Activated naive CD8-positive, alpha-beta T cell treated with anti-CD3 and anti-CD28 coated beads, Interleukin-2, amount 10 ng/mL, durations not matched to agents 7 days and 5 days (primary cell): ENCODE measurements at places on chromosomes 5 and 9. TPM values are rescaled to one million over a fixed set of nuclear protein-coding genes. Genes with fewer than 3 reads are reported as not detected.

Gene LCP2
- total RNA-seq = 452 TPM

Gene GDA
- total RNA-seq = not detected

Gene UBQLN1
- 108 TPM for total RNA-seq

Gene GPR21
- 0.40 TPM for total RNA-seq

Gene ANKH
- total RNA-seq = 52.4 TPM

Gene SPACA9
- 4.1 TPM for total RNA-seq

Gene PTGES
- not detected for total RNA-seq

Gene FOXE1
- not detected for total RNA-seq

Gene FAM221B
- total RNA-seq = not detected

Gene CTSV
- total RNA-seq = 0.45 TPM

Gene AK8
- not detected for total RNA-seq

Gene DDX4
- 0.28 TPM for total RNA-seq

DNA sequence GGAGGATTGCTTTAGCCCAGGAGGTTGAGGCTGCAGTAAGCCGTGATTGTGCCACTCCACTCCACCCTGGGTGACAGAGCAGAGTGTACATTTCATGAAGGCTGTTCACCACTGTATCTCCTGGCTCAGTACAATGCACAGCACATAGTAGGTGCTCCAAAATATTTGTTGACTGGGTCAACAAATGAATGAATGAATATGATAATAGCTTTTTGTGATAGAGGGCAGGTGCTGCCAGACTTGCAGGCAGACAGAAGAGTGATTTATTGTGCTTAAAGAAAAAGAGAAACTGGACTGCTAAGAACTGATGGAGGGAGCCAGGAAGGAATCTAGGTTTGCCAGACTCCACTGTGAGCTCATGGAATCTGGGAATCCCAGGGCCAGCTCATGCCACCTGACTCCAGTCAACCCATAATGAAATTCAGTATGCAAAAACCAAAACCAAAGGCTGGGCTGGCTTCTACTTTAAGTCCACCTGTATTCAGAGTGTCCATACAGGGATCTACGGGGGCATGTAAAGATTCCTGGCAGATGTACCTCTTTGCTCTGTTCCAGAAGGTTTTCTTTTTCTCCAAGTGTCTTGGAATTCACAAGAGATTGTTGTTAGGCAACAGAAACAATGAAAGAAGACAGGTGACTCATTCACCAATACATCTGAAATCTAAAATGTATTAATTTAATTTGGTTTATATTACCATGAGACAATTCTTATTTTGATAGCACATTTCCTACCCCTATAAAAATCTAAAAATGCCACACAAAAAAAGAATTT, 15.5 kb upstream of the CTNNA1 start:
- H3K27me3 ChIP-seq = peaks cover 17% of the 10 kb centered on the region
- peaks cover 2% of the 10 kb centered on the region for H3K36me3 ChIP-seq
- no peak for DNase-seq
- no peak overlapping the region for H3K4me3 ChIP-seq
- no peak overlapping the region for H3K27ac ChIP-seq

- H3K27me3 ChIP-seq = peaks cover 5% of the 10 kb centered on the region
- no peak overlapping the region for H3K4me3 ChIP-seq
- H3K36me3 ChIP-seq = peaks cover 2% of the 10 kb centered on the region
- no peak for DNase-seq
- no peak overlapping the region for H3K27ac ChIP-seq
Observed at GRCh38 chr5:61202213-61202612, 39.9 kb upstream of the SMIM15 start.

DNA sequence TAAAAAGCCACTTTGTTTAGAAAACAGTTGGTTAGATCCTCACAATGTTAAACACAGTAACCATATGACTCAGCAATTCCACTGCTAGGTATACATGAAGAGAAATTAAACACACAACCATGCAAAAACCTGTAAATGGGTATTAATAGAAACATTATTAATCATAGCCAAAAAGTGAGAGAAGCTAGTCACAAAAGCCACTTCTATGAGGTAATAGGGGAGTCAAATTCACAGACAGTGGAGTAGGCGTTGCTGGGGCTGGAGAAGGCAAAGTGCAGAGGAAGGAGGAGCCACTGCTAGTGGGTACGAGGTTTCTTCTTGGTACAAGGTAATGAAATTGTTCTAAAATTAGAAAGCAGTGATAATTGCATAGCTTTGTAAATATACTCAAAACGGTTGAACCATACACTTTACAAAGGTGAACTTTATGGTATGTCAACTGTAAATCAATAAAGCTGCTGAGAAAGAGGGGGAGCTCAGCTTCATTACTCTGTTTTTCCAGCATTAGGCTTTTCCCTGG, 364.4 kb downstream of the GADD45G start:
- H3K27me3 ChIP-seq = peaks cover 13% of the 10 kb centered on the region
- H3K36me3 ChIP-seq = no peaks in the 10 kb centered on the region

GRCh38 chr9:112881331-112881730, 9.3 kb downstream of the SLC46A2 start:
- H3K4me3 ChIP-seq = no peak overlapping the region
- peaks cover 1% of the 10 kb centered on the region for H3K36me3 ChIP-seq
- DNase-seq = no peak

DNA sequence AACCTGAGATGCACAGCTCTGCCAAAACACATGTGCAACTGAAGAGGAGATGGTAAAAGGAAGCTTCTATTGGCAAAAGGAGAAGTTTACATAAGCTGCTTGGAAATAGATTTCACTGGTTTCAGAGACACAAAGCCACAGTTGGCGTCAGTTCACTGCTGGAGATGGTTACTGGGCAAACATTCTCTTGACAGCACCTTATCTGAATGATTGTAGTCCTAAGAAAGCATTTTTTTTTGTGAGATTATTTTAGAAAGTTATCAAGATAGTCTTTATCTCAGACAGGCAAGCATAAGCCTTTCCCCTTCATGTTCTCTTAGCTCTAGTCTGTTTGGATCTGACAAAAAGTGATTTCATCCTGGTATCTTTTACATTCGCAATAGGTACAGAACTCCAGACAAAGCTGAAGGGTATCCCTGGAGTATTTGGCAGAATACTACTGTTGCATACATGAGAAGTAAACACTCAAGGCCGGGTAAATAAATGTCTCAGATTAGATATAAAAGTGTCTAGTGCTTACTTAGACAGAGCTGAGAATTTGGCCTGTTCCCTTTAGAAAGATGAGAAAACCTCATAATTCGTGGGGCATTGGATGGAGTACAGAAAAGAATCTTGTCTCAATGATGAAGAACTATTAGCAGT, 1668.0 kb upstream of the NUDT12 start:
- H3K4me1 ChIP-seq = no peaks in the 10 kb centered on the region
- no peak for DNase-seq
- H3K36me3 ChIP-seq = no peaks in the 10 kb centered on the region
- H3K27me3 ChIP-seq = no peaks in the 10 kb centered on the region
- no peak overlapping the region for H3K4me3 ChIP-seq

GRCh38 chr9:71758277-71758676, 10.0 kb downstream of the CEMIP2 start:
- H3K36me3 ChIP-seq = peaks cover 11% of the 10 kb centered on the region
- H3K27me3 ChIP-seq = no peaks in the 10 kb centered on the region
- peaks cover 47% of the 10 kb centered on the region for H3K4me1 ChIP-seq

- H3K36me3 ChIP-seq = no peaks in the 10 kb centered on the region
- no peaks in the 10 kb centered on the region for H3K27me3 ChIP-seq
- H3K4me3 ChIP-seq = no peak overlapping the region
- DNase-seq = no peak
Observed at GRCh38 chr5:89595056-89595455, 712.1 kb upstream of the MEF2C start.

GRCh38 chr5:82019342-82020138, 47.7 kb downstream of the ATG10 start:
- no peak overlapping the region for H3K27ac ChIP-seq
- H3K27me3 ChIP-seq = no peaks in the 10 kb centered on the region
- H3K36me3 ChIP-seq = peaks cover 17% of the 10 kb centered on the region

- DNase-seq = no peak
- no peak overlapping the region for H3K4me3 ChIP-seq
- no peaks in the 10 kb centered on the region for H3K27me3 ChIP-seq
- no peaks in the 10 kb centered on the region for H3K4me1 ChIP-seq
Observed at GRCh38 chr5:90689064-90689463, 130.5 kb downstream of the ADGRV1 start.

DNA sequence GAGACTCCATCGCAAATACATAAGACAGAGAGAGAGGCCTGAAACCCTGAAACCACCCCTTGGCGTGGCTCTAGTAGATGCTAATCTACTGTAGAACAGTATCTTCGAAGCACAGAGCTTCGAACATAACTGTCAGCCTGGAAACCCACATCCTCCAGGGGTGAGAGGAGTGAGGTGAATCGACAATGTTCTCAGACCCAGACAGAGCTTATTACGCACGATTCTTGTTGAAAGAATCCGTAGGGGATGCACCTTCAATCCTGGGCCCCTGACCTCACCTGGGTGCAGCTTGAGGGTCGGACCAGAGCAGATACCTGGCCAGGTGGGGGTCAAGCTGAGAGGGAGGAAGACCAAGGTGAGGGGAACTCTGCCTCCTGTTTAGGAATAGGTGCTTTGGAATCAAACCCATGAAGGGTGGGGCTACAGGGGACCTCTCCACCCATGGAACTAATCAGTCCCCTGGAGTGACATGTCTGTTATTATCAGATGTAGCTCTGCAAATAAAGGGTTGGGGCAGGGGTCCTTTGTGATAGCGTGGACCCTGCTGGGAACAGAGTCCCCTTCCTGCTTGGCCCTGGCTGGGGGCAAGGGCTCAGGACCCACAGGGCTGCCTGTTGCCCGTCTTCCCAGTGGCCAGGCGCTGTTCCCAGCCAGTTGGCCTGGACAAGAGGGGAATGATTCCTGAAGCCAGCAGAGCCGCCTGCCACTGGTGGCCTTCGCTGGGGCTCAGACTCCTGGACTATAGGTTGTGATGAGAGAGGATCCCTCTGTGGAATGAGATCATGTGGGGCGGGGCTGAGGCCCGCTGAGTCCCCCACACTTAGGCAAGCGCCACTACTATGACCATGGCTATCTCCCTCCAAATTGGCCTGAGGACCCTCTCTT, 41.2 kb downstream of the DBH start:
- peaks cover 30% of the 10 kb centered on the region for H3K4me1 ChIP-seq
- H3K36me3 ChIP-seq = no peaks in the 10 kb centered on the region
- H3K27ac ChIP-seq = peak overlapping the region; percentile 99
- peak; percentile 58 for DNase-seq
- H3K27me3 ChIP-seq = no peaks in the 10 kb centered on the region
- peak overlapping the region; percentile 71 for H3K4me3 ChIP-seq

DNA sequence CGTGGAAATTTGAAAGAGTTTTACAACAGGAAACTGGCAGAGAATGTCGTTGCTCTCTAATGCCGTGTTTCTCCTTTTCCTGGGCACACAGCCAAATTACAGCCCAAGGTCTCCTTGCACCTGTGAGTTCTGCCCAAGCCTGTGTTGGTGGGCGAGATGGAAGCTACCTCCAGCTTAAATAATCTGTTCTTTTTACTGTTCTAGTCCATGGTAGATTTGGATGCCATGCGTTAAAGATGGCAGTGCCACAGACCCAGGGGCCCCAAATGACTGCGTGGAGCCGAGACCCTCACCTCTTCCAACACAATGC, 92.6 kb upstream of the IRX4 start:
- H3K27ac ChIP-seq = no peak overlapping the region
- H3K27me3 ChIP-seq = peaks cover 15% of the 10 kb centered on the region
- no peaks in the 10 kb centered on the region for H3K36me3 ChIP-seq
- H3K4me3 ChIP-seq = no peak overlapping the region
- H3K4me1 ChIP-seq = no peaks in the 10 kb centered on the region

DNA sequence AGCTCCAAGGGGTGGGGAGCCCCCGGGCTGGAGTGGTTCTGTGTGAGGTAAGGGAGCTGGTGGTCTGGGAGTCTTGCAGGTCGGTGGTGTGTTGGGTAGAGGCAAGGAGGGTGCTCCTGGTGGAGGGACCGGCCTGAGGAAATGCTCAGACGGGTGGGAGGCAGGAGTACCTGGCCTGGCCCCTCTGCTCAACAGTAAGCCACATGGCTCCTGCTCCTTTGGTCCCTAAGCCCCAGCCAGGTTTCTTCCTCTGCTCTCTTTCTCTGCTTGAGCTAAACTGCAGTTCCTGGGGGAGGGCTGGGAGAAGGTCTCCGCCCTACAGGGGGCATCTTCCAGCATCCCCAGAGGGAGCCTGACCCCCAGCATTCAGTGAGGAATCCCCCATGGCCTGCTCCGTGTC, 17.2 kb downstream of the TSPAN17 start:
- no peak for DNase-seq
- no peak overlapping the region for H3K27ac ChIP-seq
- H3K4me1 ChIP-seq = peaks cover 10% of the 10 kb centered on the region

DNA sequence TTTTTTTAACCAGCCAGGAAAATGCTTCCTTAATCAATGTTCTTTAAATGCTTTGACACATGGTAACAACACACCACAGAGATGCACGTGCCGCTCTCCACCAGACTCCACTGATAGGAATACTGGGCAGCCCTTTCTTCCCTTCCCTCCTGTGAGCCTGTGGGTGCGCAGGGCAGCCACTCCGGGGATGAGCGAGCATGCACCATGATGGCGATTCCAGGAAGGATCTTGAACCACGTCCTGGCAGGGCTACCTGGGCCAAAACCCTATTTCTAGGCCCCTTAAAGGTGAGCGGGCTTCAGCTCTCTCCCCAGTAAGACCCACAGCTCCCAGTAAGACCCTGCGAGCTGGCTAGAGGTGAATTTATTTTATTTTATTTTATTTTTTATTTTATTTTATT, 128.2 kb downstream of the MVB12B start:
- no peak overlapping the region for H3K4me3 ChIP-seq
- peaks cover 8% of the 10 kb centered on the region for H3K36me3 ChIP-seq
- peaks cover 17% of the 10 kb centered on the region for H3K4me1 ChIP-seq

GRCh38 chr9:72526901-72527800, 5.7 kb downstream of the TMC1 start:
- peak; percentile 68 for DNase-seq
- H3K27ac ChIP-seq = peak overlapping the region; percentile 89
- H3K4me1 ChIP-seq = peaks cover 21% of the 10 kb centered on the region
- no peaks in the 10 kb centered on the region for H3K27me3 ChIP-seq

- DNase-seq = peak; percentile 62
- peaks cover 35% of the 10 kb centered on the region for H3K4me1 ChIP-seq
- H3K27me3 ChIP-seq = no peaks in the 10 kb centered on the region
- peaks cover 3% of the 10 kb centered on the region for H3K36me3 ChIP-seq
Observed at GRCh38 chr9:133148199-133149129, 15.2 kb downstream of the GBGT1 start.

- H3K27me3 ChIP-seq = peaks cover 16% of the 10 kb centered on the region
- no peaks in the 10 kb centered on the region for H3K36me3 ChIP-seq
- H3K27ac ChIP-seq = no peak overlapping the region
Observed at GRCh38 chr5:2047341-2047927, 164.7 kb upstream of the IRX4 start.

- no peaks in the 10 kb centered on the region for H3K36me3 ChIP-seq
- no peak overlapping the region for H3K27ac ChIP-seq
- H3K4me1 ChIP-seq = peaks cover 3% of the 10 kb centered on the region
- DNase-seq = no peak
- H3K4me3 ChIP-seq = no peak overlapping the region
Observed at GRCh38 chr9:127175764-127176163, 53.3 kb upstream of the ANGPTL2 start.

GRCh38 chr5:169201597-169201996, 99.3 kb downstream of the SLIT3 start:
- no peaks in the 10 kb centered on the region for H3K4me1 ChIP-seq
- DNase-seq = no peak
- no peaks in the 10 kb centered on the region for H3K36me3 ChIP-seq
- no peak overlapping the region for H3K4me3 ChIP-seq
